ENCODE measurements at places on chromosomes 2 and 18.

- DNase-seq: no peak
Observed at GRCh38 chr18:47912343-47912742, 18.1 kb downstream of the SMAD2 start.

- DNase-seq: no peak
Observed at GRCh38 chr2:54598347-54599325, 124.8 kb upstream of the EML6 start.

- DNase-seq: no peak
Observed at GRCh38 chr2:157722580-157723234, 94.0 kb upstream of the ACVR1C start.

- DNase-seq: no peak
Observed at GRCh38 chr2:199130501-199130900, 327.2 kb downstream of the SATB2 start.

DNA sequence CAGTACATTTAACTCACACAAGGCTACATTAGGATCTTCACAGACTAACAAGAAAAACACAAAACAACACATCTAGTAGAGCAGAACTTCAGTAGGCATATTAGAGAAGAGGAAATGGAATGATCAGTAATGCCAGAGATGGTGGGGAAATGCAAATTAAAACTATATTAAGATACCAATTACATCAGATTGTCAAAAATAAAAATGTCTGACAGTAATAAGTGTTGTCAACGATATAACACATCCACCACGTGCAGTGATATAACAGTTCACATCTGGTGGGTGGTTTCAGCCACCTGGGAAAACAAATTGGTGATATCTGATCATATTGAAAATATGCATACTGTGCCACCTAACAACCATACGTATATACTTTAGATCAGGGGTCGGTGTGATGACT is 59.9 kb downstream of the GALNT1 start:
- no peak for DNase-seq

DNA sequence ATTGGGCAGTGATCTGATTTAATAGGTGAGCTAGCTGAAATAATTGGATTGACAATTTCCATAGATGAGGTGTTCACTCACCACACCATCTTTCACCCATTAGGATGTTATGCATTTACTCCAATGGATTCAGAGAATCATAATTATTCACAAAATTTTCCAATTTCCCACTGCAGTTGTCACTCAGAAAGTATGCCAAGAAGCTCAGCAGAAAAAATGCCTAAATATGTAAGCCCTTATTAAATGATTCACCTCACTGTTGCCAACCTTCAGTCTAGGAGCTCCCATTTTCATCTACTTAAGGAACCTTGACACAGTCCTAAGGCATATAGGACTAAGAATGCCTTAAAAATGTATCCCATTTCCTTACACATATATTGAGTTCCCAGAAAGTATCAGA is 94.3 kb downstream of the MBD2 start:
- DNase-seq: no peak

DNA sequence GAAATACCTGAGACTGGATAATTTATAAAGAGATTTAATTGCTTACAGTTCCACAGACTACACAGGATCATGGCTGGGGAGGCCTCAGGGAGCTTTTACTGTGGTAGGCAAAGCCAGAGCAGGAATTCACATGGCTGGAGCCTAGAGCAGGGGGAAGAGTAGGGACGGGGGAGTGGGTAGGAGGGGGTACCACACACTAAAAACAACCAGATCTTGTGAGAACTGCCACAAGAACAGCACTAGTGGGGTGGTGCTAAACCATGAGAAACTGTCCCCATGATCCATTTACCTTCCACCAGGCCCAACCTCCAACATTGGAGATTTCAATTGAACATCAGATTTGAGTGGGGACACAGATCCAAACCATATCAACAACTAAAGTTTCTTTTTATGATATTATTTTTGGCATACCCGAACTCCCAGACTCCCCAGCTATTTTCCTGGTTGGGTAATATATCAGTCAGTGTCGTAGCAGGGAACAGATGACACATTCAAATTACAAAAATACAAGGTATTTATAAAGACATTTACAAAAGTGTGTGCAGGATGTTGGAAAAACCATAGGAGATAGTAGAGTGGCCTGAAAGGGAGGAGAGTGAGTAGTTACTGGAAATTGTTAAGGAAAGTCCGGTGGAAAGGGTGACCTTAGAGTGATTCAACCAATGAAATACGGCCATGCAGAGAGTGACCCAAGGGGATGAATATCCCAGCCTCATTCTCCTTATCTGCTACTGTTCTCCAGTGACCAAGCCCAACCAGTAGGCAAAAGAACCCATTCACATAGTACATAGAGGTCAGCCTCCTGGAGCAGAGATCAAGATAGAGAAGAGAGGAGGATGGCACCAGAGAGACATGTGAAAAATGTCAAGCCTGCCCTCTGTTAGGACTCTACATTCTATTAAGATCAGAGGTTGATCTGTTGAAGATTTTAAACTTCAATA is 8.8 kb downstream of the RPL37A start:
- no peak for DNase-seq

GRCh38 chr18:50320719-50321118 is 33.2 kb upstream of the CXXC1 start:
- DNase-seq: no peak

- DNase-seq: no peak
Observed at GRCh38 chr18:49980896-49981295, 167.6 kb upstream of the ACAA2 start.

- DNase-seq: no peak
Observed at GRCh38 chr2:64932371-64933216, 56.6 kb upstream of the SLC1A4 start.

DNA sequence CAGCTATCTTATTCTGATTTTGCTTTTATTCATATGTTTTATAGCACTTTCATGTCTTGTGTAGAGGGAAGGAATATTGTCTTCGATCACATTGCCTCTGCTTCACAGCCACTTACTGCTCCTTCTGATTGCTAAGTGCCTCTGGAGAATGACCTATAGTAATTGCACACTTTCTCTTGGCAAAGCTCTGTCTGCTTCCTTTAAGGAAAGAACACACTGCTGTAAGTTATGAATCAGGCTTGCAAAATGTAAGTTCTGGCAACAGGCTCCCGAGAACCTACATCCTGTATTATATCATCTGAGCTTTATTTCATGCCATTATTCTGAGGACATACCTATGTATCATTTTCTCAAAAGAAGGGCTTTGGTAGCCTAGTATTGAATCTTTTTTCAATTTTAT is 170.7 kb downstream of the ZNF804A start:
- no peak for DNase-seq

DNA sequence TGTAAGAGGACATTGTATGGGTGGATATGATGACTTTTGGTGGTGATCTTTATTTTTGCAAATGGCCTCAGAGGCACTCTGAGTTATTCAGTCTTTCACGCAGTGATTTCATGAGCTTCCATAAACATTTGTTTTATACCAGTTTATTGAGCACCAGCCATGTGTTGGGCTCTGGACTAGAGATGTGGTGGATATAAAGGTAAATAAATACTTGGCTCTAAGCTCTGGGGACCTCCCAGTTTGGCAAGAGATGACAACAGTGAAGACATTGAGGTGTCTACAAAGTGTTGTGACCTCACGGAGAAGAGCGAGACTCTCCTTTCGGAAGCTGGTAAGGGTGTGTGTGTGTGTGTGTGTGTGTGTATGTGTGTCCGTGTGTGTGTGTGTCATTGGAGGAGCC is 146.4 kb downstream of the TANC1 start:
- DNase-seq: no peak

- peak; percentile 92 for DNase-seq
Observed at GRCh38 chr2:152200565-152201465, 25.3 kb upstream of the STAM2 start.

GRCh38 chr2:234446404-234447076 is 50.3 kb downstream of the ARL4C start:
- DNase-seq: peak; percentile 78

DNA sequence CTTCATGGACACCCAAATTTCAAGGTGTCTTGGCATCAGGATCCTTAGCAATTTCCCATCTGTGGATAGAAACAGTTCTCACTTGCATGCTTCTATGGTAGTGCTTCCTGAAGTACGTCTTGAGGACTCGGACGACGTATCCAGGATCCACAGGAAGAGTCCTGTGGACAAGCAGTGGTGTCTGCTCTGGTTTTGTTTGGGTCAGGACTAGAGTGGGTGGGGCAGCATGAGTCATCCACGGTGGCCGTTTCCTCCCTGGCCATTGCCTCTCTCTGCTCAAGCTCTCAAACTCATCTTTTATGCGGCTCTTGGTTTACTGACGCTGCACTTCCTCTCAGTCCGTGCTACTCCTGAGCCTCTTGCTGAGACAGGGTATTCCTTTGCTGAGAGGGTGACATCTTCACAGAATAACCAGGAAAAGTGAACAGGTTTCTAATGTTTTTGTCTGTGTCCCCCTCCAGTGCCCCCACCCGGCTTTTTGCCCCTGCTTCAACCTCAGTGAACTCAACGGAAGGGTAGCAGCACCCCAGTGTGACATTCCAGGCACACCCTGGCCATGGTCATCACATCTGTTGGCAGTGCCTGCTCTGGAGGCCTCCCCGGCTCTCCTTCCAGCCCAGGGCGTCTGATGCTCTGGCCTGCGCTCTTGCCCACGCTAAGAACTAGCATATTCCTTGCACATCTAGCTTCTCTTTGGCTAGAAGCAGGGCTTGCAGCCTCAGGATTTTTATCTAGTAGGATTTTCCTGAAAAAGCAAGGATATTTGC is 62.2 kb downstream of the ARMC9 start:
- DNase-seq: peak; percentile 26

DNA sequence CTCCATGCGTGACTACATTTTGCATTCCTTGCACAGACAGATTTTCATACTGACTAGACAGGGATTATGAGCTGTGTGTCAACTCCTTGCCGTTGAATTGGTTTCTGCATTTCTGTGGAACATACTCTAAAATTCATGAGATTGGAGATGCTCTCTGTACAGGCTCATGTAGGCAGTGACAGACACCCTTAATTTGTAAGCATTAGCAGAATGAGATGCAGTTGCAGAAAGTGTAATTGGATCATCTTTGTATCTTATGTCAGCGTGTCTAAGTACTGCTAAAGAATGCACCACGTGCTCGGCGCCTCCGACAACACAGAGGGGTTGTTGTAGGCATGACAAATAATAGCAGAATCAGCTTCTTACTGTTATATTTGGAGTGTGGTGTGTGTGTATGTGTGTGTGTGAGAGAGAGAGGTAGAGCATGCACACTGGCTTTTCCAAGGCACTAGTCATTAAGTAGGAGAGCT is 212.4 kb downstream of the CMPK2 start:
- no peak for DNase-seq

- no peak for DNase-seq
Observed at GRCh38 chr18:22161090-22161489, 8.3 kb upstream of the GATA6 start.

GRCh38 chr2:143903172-143903856 is 616.6 kb downstream of the ZEB2 start:
- no peak for DNase-seq

- no peak for DNase-seq
Observed at GRCh38 chr18:69176741-69177140, 223.9 kb upstream of the DOK6 start.

DNA sequence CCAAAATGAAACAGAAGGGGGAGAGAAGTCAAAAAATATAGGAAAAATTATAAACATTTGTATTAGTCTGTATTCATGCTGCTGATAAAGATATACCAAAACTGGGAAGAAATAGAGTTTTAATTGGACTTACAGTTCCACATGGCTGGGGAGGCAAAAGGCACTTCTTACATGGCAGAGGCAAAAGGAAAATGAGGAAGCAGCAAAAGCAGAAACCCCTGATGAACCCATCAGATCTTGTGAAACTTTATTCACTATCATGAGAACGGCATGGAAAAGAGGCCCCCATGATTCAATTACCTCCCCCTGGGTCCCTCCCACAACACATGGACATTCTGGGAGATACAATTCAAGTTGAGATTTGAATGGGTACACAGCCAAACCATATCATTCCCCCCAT is 79.1 kb downstream of the ZRANB3 start:
- DNase-seq: no peak

DNA sequence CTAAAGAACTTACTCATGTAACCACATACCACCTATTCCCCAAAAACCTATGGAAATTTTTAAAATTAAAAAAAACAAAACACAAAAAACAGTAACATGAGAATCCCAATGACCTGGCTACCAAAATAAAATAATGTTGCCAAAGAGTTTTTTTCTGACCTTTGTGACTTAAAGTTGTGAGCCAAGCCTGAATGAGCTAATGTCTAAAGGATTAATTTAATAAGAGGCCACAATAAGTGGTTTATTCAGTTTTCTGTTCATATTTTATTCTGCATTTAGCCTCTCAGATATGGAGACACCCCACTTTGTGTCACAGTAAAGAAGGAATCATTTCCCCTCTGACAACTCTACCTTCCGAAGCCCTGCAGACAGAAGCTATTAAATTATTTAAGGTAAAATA is 42.6 kb upstream of the DYNC2LI1 start:
- no peak for DNase-seq

DNA sequence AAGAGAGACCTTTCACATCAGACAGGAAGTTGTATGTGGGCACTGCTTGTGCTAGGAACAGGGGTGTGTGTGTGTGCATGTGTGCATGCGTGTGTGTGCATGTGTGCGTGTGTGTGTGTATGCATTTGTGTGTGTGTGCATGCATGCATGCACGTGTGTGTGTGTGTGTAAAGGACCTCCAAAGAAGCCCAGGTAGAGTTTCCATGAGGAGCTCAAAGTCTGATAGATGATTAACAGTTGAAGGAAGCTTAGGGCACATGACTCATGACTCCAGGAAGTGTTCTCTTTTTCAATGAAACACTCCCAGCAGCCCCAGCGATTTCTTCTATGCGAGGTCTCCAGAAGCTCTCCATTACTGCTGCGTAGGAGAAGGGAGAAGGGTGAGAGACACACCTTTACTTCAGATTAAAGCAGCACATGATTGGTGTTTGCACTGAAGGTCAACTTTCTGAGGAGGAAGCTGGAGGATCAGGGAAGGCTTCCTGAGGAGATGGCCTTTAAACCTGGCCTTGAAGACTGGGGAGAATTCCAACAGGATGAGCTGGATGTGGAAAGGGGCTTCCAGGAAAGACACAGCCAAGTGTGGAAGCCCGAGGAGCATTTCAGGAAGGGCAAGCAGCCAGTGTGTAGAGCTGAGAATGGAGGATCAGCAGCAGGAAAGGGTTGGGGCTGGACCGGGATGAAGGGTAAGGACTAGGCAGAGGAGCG is 77.7 kb downstream of the SMAD4 start:
- DNase-seq: no peak

DNA sequence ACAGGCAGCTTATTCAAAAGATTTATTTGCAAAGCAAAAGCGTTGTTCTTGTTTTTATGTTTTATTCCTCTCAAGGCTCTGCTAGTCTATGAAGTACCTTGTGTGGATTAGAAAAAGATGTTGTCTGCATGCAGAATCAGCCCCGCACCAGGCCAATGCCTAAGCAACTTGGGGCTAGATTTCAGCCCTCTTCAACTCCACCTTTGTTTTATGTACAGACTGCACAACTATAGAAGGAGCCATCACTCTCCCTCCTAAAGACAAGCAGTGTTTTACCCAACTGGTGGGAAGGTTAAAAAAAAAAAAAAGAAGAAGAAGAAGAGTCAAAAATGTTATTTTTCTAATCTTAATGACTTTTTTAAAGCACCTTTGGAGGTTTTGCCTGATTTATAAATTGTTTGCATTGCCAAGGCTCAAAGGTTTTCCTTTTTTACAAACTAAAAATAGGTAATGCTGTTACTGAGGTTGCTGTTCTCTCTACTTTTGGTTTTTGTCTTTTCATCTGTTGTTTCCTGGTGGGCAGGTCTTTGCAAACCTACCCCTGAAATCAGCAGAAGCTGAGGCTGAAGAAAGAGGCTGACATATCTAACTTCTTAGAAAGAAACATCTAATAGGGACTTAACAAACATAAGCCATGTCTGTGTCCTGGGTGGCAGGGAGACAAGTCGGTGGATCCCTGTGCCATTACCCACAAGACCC is 164.0 kb downstream of the SLC39A10 start:
- no peak for DNase-seq

GRCh38 chr18:8324343-8325065 is 284.7 kb upstream of the RAB12 start:
- no peak for DNase-seq
